ENCODE measurements at places on chromosomes 1 and 21.

DNA sequence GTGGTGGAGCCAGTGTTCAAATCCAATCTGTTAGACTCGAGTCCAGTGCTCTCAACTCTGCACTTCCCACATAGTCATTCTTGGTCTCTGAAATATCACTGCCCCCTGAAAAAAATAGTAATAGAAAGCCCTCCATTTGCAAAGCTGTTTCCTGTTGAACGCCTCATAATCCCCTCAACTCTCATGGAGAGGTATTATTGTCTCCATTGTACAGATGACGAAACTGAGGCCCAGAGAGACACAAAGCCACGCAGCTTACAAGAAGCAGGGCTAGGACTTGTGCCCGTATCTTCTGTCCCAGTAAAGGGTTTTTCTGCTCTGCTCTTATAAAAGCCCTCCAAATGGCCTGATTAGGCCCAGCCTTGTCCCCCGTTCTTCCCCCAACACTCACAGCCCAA, 6.2 kb upstream of the ARHGEF19 start:
- no peak for DNase-seq

DNA sequence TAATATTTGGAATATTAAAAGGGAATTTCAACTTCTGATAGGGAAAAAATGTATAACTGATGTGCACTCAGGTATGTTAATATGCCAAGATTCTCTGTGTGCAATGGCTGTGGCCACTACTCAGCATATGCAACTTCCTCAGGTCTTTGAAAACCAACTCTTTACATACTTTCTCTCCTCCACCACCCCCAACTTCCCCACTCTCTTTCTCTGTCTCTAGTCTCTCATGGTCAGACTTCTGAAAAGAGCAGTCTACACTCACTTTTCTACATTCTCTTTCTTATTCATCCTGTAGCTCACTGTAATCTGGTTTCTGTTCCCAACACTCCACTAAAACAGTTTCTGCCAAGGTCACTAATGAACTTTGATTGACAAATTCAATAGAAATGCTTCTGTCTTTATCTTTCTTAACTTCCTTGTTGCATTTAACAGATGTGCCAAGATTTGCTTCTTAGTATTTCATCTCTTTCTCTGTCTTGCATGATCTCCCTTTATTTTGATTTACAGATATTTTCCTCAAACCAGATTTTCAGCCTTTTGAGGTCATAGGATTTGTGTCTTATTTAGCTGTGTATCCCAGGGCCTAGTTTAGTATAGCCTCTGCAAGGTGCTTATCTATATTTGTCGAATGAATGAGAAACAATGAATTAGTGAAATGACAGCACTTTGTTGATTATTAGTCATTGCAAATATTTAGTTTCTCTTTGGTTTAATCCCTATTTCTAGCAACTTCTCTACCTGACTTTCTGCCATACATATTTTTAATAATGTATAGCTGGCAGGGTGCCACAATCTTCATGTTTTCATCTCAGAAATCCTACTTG, 168.9 kb downstream of the LMO4 start:
- DNase-seq, result no peak

DNA sequence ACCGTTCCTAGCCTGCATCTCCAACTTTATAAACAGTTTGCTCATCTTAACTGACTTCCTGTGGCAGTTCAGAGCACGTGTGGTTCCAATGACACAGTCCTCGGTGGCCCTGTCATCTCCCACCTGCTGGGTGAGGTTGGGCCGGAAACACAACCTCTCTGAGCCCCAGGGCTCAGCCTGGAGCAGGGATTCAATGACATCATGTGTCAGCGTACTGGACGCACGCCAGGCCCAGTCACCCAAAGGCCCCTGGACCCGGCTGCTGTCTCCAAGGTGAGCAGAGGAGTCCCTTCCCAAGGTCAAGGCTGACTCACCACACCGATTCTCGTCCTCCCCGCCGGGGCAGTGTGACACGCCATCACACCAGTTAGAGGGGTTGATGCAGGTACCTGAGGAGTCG, 19.9 kb downstream of the TMPRSS2 start:
- DNase-seq, result no peak

GRCh38 chr1:36797761-36798160, 236.6 kb downstream of the GRIK3 start:
- no peak for DNase-seq

GRCh38 chr1:16321176-16321867, 31.0 kb downstream of the FBXO42 start:
- DNase-seq, result no peak

GRCh38 chr1:247906504-247907047, 11.2 kb downstream of the OR2W3 start:
- no peak for DNase-seq

GRCh38 chr1:208988811-208989222, 594.7 kb upstream of the CAMK1G start:
- no peak for DNase-seq

DNA sequence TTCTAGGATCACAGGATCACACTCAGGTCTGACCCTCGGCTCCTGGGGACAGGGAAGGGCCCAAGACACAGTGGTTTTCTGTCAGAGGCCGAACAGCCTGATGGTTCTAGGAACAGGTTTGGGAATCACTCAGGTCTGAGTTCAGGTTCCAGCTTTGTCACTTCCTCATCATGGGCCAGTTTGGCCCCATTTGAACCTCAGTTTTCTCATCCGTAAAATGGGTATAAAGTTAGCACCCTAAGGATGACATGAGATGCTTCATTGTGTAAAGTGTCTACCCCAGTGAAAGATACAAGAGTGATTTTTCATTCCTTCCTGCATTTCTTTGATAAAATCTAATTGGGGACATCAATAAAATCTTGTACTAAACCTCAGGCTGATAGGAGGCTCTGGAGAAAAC, 11.2 kb upstream of the ACTL8 start:
- DNase-seq, result no peak

DNA sequence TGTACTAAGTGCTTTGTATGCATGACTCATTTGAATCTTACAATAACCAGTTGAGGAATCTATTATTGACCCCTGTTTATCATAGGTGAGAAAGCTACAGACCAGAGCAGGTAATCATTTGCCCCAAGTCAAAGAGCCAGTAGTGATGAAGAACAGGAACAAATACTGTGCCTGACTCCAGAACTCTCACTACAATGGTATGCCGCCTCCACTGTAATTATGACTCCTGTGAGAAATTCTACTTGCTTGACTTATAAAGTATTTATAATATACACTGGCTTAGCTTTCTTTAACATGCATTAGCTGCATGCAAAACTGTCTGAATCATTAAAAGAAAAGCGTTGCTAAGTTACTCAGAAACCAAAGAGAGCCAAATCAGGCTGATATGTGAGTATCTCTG, 92.6 kb downstream of the ZNF281 start:
- DNase-seq, result no peak

GRCh38 chr1:169072945-169073725, 33.4 kb upstream of the ATP1B1 start:
- no peak for DNase-seq

- no peak for DNase-seq
Observed at GRCh38 chr1:71861022-71861421, 421.3 kb downstream of the NEGR1 start.

All from stimulated activated CD4-positive, alpha-beta T cell treated with anti-CD3 and anti-CD28 coated beads, Interleukin-4, amount 100 ng/mL, for 4 hours (primary cell).